ENCODE measurements at places on chromosomes 6 and 20. TPM values are rescaled to one million over a fixed set of nuclear protein-coding genes. Genes with fewer than 3 reads are reported as not detected.

DNA sequence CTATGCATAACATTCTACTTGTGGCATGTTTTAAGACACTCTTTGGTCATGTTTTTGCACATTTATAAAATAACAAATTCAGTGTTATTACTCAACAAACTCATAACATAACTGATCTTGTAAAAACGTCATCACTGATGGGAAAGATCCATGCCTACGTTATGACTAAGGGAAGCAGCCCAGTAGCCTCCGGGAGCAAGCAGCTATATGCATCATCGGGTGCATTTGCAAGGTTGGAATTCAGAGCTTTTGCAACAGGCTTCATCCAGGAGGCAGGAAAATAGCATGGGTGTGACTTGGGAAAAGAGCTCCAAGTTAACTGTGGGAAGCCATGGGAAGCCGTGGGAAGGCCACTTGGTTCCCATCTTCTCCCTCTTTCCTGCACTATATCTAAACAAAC lies 271.6 kb upstream of the SGK1 start:
- DNase-seq: peak; percentile 53

- no peak for DNase-seq
These were observed 1.2 kb upstream of the DSE start for GRCh38 chr6:116369540-116369939.

Gene C6orf15
- not detected for total RNA-seq

DNA sequence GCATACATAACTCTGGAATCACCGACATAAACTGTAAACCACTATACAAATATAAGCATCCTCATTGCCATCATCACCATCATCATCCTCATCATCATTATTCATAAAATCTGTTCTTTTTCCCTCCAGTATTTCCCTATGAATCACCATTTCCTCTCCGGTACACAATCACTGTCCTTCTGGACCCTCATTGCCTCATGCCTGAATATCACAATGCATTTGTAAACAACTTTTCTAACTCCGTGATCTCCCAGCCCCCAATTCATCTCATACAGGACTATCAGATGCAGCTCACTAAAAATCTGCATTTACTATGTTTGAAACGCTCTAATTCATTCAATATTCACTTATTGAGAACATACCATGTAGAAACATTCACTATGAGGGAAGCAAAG lies 339.7 kb downstream of the TBC1D32 start:
- no peak for DNase-seq

GRCh38 chr20:33659341-33660034 lies 2.6 kb upstream of the C20orf144 start:
- DNase-seq: no peak

DNA sequence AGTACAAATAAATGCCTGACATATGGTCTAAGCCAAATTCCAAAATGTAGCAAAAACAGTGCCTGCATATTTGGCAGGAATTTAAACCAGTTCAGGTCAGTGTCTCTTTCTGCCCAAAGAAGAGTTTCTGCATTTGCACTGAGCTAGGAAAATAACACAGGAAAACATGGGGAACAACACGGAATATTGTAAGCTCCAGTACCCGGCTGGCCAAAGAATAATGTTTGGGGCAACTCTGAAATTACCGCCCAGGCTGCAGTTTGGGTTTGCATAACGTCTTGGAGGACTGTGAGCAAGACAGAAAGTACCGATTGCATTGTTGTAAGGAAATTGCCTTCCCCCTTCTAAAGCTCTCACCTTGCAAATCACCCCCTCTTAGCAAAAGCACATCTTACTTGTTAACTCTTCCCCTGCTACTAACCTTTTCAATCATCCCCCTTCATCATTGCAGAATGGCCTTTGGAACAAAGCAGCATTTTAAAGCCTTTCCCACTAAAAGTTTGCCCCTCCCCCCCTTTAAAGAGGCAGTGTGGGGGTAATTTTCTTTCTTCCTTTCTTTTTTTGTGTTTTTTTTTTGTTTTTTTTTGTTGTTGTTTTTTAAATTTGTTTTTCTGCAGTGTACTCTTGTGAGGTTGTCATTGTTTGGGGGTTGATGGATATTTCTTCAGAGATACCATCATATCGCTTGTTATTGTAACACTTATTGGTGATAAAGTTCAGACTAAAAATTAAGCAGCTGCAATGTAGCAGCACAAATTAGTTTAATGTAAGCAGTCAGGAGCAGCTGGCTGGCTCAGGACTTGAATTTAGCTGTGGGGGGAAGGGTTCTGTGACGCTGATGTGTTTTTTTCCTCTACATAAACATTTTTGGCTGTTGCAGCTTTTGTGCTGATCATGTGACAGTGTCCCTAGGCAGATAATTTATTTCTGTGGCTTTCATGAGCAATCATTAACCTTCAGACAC lies 100.0 kb upstream of the CITED2 start:
- no peak for DNase-seq

GRCh38 chr6:121668259-121668658 lies 232.8 kb downstream of the GJA1 start:
- DNase-seq: no peak

GRCh38 chr6:147161974-147162495 lies 42.2 kb upstream of the STXBP5 start:
- DNase-seq: no peak

Gene BPIFB2
- not detected for total RNA-seq

DNA sequence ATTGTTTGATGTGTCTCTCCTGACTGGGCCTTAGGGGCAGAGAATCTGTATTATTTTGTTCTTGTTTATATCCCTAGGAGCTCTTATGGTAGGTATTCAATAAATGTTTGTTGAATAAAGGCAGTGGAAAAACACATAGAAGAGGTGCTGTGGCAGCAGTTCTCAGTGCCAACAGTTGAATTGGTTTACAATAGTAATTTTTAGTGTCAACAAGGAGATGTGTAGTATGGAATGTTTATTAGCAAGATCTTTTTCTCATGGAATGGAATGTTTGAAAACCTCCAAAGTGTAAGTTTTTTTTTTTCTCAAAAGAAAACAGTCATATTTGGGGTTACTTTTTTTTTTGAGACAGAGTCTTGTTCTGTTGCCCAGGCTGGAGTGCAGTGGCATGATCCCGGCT lies 28.0 kb downstream of the ASXL1 start:
- DNase-seq: no peak

Gene CFAP206
- total RNA-seq: not detected

- DNase-seq: no peak
These were observed 26.5 kb downstream of the PLCG1 start for GRCh38 chr20:41163821-41164220.

Gene BLCAP
- total RNA-seq: 54.3 TPM

Gene IMPG1
- not detected for total RNA-seq

- peak; percentile 50 for DNase-seq
These were observed 21.5 kb upstream of the AAR2 start for GRCh38 chr20:36214684-36215256.

- no peak for DNase-seq
These were observed 4.9 kb upstream of the CDSN start for GRCh38 chr6:31125162-31125561.

GRCh38 chr20:47262008-47262364 lies 94.5 kb downstream of the ZMYND8 start:
- DNase-seq: no peak

Gene PTCRA
- total RNA-seq: not detected

Gene KHDC1L
- total RNA-seq: not detected

DNA sequence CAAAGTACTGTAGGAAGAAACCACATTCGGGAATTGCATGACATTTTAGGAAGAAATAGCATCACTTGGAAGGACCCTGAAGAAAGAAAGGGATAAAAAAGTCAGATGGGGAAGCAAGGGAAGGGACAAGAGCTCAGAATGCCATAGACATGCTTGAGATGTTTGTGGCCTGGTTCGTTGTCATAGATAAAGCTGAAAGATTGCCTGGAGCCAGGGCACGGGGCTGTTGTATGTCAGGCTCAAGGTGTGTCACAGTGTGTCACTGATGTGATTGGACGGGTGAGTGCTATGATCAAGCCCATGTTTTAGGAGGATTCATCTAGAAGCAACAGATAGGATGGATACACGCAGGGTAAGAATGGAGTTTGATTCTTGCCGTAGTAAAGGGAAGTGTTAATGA lies 216.2 kb upstream of the SOX4 start:
- no peak for DNase-seq

DNA sequence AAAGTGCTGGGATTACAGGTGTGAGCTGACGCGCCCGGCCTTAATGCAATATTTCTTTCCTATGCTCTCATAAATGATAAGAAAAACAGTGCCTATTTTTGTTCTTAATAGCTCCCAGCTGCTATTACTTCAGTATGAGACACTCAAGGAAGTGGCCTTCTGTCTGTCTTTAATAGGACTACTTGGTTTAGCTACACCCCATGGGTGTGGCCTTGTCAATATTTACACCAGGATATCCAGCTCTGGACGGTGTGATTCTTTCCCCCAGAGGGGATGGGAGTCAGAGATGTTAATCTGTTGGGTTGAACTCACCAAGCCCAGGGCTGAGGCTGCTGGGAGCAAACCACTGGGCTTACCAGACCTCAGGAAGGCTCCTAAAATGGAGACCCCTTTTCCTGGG lies 134.2 kb downstream of the CEP57L1 start:
- DNase-seq: no peak

Gene BPIFB1
- not detected for total RNA-seq

DNA sequence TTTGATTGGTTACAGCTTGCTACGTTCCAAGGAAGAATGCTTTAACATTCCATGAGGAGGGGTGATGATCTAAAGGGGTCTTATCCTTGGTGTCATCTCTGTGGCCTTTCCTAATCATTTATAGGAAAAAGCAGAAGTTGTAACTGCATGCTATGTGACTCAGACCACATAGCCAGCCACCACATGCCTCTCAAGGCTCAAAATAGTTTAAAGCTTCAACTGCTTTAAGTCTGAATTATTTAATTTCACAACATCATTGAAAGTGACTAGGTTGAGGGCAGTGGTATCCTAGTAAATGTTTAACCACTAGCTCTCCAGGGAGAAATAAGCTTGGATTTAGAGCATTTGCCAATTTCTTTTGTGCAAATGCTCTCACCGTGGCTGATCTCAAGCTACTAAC lies 29.7 kb downstream of the MC3R start:
- DNase-seq: no peak

GRCh38 chr6:134047673-134048072 lies 4.8 kb downstream of the SLC2A12 start:
- no peak for DNase-seq

- DNase-seq: no peak
These were observed at the start of gene ZBTB46 for GRCh38 chr20:63830841-63831588. ZBTB46 (minus strand) TSS chr20:63831264; CDS start chr20:63790757, 40,507 bp downstream.

DNA sequence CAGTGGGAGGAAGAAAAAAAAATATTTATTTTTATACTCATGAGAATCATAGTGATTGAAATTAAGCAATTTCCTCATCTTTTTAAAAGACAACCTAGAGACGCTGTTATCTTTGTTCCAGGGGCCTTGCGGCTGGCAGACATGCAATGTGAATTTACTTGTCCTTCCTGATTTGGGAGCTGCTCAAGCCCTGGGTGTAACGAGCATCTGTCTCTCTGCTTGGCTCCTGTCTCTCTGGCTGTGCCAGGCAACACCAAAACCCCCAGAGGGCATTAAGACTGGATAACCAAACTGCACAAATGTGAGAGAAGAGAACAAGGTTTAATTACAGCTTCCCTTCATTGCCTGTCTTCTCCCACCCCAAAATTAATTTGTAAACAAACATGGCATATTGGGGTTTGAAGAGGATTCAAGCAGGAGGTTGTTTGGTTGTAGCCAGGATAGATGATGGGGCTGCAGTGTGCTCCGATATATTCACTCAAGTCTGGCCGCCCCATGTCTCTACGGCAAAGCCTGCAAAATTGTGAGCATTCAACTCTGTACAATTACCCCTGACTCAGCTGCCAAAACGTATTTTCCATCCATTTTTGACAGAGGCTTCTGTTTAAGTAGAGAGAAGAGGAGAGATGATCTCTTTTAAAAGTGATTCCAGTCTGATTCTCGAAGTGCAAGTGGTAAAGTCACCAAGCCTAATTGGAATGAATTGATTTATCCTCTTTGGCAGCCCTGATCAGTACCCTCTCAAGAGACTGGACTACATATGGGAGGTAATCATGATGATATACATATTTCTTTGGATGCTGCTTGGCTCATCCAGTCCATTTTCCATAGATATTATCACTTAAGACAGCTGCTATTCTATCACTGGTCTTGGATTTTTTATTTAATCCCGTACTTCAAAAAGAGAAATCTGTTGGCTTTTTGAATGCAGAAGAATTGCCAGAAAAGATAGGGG lies 170.2 kb downstream of the SLC24A3 start:
- no peak for DNase-seq

Gene CLDN20
- total RNA-seq: not detected

GRCh38 chr20:2006452-2007361 lies 12.8 kb upstream of the PDYN start:
- peak; percentile 58 for DNase-seq

GRCh38 chr6:21491955-21492354 lies 101.6 kb upstream of the SOX4 start:
- no peak for DNase-seq

GRCh38 chr6:26571592-26572296 lies 25.0 kb upstream of the ABT1 start:
- peak; percentile 83 for DNase-seq

- no peak for DNase-seq
These were observed 3.3 kb upstream of the TMEM14A start for GRCh38 chr6:52667572-52667971.

Gene LRRC1
- 8.4 TPM for total RNA-seq

GRCh38 chr6:116450185-116450710 lies 10.9 kb upstream of the CALHM6 start:
- no peak for DNase-seq

- DNase-seq: peak; percentile 91
These were observed 2.0 kb upstream of the FOXC1 start for GRCh38 chr6:1607516-1608221.

- DNase-seq: peak; percentile 52
These were observed 876 bp upstream of the DSP start for GRCh38 chr6:7540595-7540994.

DNA sequence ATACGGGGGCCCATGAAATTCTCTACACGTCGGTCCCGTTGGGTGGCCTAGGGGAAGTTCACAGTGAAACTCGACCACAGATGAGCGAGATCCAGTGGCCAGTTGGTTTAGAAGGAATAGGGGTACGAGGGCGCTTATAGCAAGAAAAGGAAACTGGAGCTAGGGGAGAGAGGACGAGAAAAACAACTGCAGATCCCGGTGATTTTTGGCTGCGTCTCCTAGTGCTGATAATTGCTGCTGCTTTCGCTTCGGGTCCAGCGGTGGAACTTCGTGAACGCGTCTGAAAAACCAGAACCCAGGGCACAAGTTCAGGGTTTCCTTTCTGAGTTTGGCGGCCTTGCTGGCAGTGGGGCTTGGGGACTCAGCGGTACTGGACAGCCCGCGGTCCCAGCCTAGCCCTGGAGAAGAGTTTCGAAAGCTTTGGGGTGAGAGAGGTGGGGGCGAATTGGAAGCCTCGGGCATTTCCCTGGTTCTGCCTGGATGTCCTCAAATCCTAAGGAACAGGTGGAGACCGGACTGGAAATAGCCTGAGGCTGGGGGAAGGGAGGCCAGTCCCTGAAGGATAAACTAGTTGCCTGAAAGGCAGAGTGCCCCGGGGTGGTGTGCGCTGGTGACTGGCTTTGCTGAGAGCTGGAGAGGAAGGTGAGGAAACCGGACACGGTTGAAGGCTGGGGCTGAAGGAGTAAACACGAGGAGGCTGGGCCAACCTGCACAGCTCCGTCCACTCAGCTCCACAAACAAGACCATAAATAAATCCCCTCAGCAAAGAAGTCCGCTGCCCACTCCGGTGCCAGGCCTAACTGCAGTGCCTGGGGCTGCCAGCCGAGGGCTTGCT lies 793 bp downstream of the GMPR start:
- no peak for DNase-seq

Gene CHRNA4
- 1.1 TPM for total RNA-seq

Measured in H9 (cell line).